ENCODE measurements at places on chromosomes 3 and 15. TPM values are rescaled to one million over a fixed set of nuclear protein-coding genes. Genes with fewer than 3 reads are reported as not detected.

The CCRL2 gene
- total RNA-seq: 3.9 TPM

The STRA6 gene
- not detected for total RNA-seq

The C2CD4B gene
- total RNA-seq: 28.4 TPM

The TPRG1 gene
- total RNA-seq: not detected

The TRH gene
- total RNA-seq: not detected

The GOLGA8T gene
- total RNA-seq: not detected

The MKRN2OS gene
- total RNA-seq: not detected

The TRIM71 gene
- not detected for total RNA-seq

The SNX22 gene
- 0.14 TPM for total RNA-seq

The ALDH1L1 gene
- total RNA-seq: not detected

The RTP4 gene
- total RNA-seq: 0.22 TPM

The EEFSEC gene
- total RNA-seq: 12.0 TPM

The PLSCR4 gene
- 81.5 TPM for total RNA-seq

The CLDN18 gene
- not detected for total RNA-seq

The ADCY5 gene
- not detected for total RNA-seq

The OXTR gene
- 0.67 TPM for total RNA-seq

The SKOR1 gene
- 0.15 TPM for total RNA-seq

The KLHL25 gene
- total RNA-seq: 5.2 TPM

The HIGD2B gene
- not detected for total RNA-seq

The TTLL13 gene
- total RNA-seq: not detected

The LRRC49 gene
- 6.6 TPM for total RNA-seq

The EFHB gene
- 0.99 TPM for total RNA-seq

The UNC13C gene
- total RNA-seq: not detected

The ELP6 gene
- total RNA-seq: 48.1 TPM

The ATP13A4 gene
- total RNA-seq: not detected

The ADPRH gene
- total RNA-seq: 8.0 TPM

The MST1R gene
- total RNA-seq: 1.5 TPM

The GHRL gene
- total RNA-seq: not detected

The VGLL3 gene
- 4.2 TPM for total RNA-seq

The CRBN gene
- 34.8 TPM for total RNA-seq

The EPHB1 gene
- total RNA-seq: 2.5 TPM

The C3orf52 gene
- 2.1 TPM for total RNA-seq

The B3GALNT1 gene
- 13.7 TPM for total RNA-seq

The CRABP1 gene
- not detected for total RNA-seq

The TLR9 gene
- not detected for total RNA-seq

The SLC2A2 gene
- not detected for total RNA-seq

The IL12A gene
- total RNA-seq: 1.5 TPM

The SPINT1 gene
- 4.2 TPM for total RNA-seq

The GOLGA8G gene
- not detected for total RNA-seq

The PCYT1A gene
- 65.5 TPM for total RNA-seq

The LRTM1 gene
- not detected for total RNA-seq

The FILIP1L gene
- total RNA-seq: 29.2 TPM

All from endothelial cell of umbilical vein (primary cell).